ENCODE measurements at places on chromosomes 4 and X.
A peak's percentile ranks its signal among the peaks of the same experiment; 100 is the strongest.

DNA sequence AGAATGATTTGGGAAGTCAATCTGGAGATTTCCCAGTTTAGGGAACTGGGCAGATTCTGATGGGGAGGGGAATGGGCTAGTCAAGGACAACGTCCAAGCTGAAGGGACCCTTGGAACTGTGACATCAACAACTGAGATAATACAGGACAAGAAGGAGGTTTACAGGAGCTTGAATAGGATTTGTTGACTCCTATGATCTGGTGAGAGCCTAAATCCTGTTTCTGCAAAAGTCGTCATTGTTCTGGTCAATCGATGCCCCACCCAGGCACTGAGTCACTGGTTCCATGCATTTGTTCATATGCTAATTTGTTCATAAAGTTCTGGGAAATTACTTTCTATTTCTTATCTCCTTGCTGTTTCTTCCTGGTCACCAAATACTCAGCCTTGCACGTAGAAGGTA, 15.3 kb upstream of the PDGFRA start:
- DNase-seq, result no peak

DNA sequence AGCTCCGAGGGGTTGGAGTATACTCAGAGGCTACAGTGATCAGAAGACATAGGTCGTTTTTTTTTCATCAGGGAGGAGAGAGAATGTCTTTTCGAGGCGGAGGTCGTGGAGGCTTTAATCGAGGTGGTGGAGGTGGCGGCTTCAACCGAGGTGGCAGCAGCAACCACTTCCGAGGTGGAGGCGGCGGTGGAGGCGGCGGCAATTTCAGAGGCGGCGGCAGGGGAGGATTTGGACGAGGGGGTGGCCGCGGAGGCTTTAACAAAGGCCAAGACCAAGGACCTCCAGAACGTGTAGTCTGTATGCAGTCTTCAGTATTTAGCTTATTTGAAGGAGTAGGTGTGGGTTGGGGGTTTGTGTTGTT, 500 bp downstream of the GAR1 start:
- peak; percentile 20 for DNase-seq

DNA sequence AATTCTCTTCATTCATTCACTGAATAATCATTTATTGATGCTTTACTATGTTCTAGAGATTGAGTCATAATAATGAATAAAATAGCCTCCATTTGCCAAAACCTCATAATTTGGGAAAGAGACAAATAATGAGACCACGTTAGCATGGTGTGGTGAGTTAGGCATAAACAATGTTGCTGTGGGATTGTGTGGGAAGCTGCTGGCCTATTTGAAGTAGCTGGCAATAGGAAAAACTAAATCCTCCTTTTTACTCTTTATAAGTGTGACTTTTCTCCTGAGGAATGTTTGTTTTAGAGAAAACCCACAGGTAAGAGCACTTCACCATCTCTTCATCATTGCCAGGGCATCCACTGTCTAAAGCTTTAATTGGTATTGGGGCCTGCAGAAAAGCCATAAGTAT, 95.3 kb downstream of the AREG start:
- DNase-seq, result no peak

DNA sequence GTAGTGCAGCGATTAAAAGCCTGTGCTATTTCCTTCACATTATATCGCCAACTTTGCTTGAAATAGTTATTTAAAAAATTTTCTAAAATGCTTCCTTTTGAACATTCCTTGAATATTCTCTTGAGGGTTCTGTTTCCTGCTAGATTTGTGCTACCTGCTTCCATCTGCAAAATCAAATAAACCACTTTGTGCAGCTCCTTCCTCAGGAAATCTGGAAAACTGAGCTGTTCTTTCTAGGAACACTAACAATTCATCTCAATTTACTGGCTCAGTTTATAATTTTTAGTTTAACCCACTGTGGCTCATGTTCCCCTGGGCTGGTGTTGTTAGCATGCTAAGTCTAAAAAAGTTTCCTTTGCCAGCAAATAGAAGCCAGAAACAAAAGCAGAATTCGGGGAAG, 88.1 kb upstream of the LCORL start:
- DNase-seq, result no peak

- DNase-seq, result no peak
These were observed 2.7 kb downstream of the TKTL1 start for GRCh38 chrX:154298312-154298711.

- no peak for DNase-seq
These were observed 12.1 kb upstream of the ING2 start for GRCh38 chr4:183492791-183493222.

GRCh38 chrX:153521034-153521433, 3.6 kb downstream of the ATP2B3 start:
- no peak for DNase-seq

DNA sequence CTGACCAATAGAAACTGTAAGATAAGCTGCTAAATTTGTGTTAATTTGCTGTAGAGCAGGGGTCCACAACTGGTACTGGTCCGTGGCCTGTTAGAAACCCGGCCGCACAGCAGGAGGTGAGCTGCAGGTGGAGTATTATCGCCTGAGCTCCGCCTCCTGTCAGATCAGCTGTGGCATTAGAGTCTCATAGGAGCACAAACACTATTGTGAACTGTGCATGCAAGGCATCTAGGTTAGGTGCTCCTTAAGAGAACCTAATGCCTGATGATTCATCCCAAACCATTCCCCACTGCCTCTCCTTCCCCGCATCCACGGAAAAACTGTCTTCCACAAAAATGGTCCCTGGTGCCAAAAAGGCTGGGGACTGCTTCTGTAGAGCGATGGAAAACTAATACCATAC, 19.7 kb downstream of the FBXW7 start:
- no peak for DNase-seq

DNA sequence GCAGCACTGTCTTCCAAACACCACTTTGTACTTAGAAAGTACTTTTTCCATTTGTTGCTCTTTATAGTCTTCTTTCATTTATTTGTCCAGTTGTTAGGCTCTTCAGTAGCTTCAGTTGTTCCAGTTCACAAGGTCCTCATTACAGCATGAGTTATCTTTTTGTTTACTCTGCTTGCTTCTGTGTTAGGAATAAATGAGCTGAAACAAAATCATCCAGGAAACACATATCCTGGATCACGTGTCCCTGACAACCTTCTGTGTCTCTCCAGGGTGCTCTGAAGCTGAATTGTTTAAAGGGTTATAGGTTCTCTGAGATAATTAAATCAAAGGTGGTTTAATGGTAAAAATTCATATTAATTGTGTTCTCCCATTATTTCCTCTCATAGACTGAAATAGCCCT, 19.9 kb upstream of the KLHL8 start:
- DNase-seq, result no peak

DNA sequence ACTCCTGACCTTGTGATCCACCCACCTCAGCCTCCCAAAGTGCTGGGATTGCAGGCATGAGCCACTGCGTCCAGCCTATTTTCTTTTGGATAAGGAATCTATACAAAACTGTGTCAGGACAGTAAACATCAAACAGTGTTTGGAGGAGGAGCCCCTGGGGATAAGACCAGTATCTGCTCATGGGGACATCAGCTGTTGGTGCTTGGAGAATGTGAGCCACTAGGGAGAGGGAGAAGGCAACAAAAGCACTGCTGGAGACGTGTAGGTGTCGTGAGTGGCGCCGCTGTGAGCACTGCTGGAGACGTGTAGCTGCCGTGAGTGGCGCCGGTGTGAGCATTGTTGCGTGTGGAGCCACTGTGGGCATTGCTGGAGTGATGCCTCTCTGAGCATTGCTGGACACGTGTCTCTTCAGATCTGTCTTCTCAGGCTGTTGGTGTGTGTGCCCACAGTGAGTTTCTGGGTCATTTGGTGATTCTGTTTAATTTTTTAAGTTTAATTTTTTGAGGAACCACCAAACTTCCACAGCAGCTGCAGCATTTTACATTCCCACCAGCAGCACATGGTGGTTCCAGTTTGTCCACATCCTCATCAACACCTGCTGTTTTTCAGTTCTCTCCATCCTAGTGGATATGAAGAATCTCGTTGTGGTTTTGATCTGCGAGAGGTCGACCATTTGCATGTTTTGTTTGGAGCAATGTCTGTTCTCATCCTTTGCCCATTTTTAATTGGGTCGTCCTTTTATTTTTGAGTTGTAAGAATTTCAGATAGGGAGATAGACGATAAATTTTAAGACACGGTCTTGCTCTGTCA, 19.0 kb downstream of the DGKQ start:
- no peak for DNase-seq

- no peak for DNase-seq
These were observed 594.5 kb downstream of the ARAP2 start for GRCh38 chr4:35649778-35650177.

DNA sequence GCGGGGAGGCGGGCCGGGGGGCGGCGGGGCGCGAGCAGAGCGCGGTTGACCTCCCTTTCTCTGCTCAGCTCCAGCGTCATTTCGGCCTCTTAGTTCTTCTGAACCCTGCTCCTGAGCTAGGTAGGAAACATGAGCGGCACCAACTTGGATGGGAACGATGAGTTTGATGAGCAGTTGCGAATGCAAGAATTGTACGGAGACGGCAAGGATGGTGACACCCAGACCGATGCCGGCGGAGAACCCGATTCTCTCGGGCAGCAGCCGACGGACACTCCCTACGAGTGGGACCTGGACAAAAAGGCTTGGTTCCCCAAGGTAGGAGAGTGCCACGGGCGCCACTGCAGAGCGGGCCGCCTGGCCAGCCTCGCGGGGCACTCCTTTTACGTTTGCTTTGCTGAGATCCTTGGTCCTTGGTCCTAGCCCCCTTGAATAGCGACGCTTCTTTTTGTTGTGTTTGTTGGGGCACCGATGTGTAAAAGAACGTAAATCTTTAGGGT, at the start of gene HTATSF1:
TSS of gene HTATSF1 (plus strand) at position 37 of the 497 bp plus-strand sequence. CDS start at position 130, 93 bp downstream.
- no peak for DNase-seq

DNA sequence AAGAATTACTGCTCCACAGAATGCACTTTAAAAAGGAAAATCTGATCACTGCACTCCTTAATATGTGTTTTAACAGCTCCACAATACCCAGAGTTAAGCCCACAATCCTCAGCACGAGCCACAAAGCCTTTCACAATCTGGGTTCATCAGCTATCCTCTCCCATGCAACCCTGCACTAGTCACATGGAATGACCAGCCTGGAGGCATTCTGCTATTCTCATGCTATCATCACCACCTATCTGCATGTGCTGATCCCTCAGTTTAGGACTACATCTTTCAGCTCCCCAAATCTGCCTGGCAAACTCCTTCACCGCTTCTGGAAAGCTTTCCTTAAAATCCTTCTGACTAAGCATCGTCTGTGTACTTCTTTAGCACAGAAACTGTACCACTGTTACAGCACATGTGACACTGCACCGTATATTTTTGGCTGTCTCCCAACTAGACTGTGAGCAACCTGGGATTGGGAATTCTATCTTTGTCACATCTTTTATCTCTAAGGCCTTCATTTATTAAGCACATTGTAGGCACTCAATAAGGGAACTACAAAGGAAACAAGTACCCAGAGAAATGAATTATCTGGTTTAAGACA, 18.3 kb upstream of the EIF1AX start:
- DNase-seq, result no peak

DNA sequence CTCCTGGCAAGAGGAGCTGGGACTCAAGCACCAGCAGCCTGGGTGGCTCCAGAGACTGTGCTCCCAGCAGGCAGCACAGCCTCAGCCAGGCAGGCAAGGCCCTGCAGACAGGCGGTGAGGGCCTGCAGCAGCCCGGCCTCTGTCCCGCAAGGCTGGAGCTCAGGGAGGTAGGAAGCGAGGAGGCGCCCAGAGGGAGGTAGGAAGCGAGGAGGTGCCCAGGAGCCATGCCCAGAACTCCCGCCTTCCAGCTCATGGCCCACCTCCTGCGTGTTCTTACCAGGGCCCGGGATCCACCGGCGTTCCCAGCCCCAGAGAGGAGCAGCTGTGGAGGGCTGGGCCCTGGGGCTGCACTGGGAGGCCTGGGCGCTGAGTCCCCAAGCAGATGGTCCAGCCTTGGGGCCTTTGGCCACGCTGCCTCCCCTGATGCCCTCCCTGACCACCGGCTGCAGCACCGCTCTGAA, 133.1 kb downstream of the HMX1 start:
- peak; percentile 11 for DNase-seq

DNA sequence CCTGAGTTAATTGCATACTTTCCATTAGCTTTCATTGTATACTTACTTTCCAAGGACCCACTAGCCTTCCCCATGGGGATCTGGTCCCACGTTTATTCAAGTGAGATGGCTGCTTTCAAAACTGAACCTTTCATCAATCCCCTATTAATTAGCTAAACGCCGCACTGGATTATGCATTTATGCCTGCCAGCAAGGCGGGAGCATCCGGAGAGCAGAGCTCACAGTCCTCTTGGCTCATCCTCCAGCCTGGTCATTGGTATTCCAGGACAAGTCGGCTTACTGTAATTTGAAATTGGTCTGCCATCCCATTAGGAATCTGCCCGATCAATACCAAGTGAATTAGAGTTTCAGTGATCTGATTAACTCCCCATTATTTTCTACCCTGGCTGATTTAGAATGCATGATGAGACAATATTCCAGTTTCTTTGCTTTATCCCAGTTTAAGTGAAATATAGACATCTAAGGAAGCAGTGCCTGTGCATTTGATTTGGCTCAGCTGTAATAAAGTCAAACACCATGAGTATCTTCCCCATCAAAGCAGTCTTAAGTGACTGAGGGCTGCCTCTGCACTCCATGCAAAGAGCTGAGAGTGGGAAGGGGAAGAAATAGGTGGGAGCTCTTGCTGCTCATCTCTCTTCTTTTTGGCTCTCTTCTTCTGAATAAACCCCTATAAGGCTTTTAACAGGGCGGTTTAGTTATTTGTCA, 411.4 kb downstream of the GPAT3 start:
- no peak for DNase-seq

- DNase-seq, result no peak
These were observed 142.5 kb downstream of the CXXC4 start for GRCh38 chr4:104352211-104352610.

- DNase-seq, result no peak
These were observed 23.8 kb upstream of the CCNQ start for GRCh38 chrX:153622661-153623309.

GRCh38 chrX:446245-446644, 59.5 kb upstream of the PPP2R3B start:
- DNase-seq, result no peak

- no peak for DNase-seq
These were observed 48.7 kb upstream of the ABCG2 start for GRCh38 chr4:88207171-88207570.

DNA sequence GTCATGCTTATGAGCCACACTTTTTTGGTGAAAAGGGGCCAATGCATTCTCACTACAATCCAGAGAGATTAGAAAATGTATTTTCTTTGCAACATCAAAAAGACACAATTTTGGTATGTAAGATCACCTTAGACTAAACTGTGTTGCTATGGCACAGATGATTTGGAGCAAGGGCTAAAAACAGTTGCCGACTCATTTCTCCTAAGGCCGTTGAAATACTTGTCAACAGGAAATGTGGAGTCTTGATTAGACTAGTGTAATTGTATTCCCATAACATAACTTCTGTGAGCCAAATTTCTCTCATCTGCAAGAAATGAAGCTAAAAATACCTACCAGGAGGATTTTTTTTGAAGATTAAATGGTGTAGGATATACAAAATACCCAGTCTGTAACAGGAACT, 2547.7 kb downstream of the ARAP2 start:
- DNase-seq, result no peak

DNA sequence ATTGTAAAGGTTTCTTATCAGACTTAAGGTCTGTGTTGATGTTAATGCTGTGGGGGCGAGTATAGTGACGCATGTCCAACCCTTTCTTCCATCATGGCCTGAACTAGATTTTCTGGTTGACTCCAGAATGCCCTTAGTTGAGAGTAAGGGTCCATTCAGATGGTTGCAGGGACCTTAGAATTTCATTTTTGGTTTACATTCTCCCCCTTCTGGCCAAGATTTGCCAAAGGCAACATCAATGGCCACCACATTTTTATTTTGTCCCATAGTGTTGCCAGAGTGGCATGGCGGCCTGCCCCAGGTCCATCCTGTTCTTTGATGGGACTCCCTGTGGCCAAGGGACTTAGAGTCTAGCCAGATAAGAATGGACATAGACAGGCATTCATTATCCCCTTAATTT, 368.5 kb downstream of the GPM6A start:
- DNase-seq, result no peak

Measured in central memory CD8-positive, alpha-beta T cell (primary cell).